ENCODE measurements at places on chromosomes 2 and 18. TPM values are rescaled to one million over a fixed set of nuclear protein-coding genes. Genes with fewer than 3 reads are reported as not detected.

- DNase-seq, result no peak
Measured at GRCh38 chr2:230129343-230129742, 60.6 kb upstream of the SLC16A14 start.

DNA sequence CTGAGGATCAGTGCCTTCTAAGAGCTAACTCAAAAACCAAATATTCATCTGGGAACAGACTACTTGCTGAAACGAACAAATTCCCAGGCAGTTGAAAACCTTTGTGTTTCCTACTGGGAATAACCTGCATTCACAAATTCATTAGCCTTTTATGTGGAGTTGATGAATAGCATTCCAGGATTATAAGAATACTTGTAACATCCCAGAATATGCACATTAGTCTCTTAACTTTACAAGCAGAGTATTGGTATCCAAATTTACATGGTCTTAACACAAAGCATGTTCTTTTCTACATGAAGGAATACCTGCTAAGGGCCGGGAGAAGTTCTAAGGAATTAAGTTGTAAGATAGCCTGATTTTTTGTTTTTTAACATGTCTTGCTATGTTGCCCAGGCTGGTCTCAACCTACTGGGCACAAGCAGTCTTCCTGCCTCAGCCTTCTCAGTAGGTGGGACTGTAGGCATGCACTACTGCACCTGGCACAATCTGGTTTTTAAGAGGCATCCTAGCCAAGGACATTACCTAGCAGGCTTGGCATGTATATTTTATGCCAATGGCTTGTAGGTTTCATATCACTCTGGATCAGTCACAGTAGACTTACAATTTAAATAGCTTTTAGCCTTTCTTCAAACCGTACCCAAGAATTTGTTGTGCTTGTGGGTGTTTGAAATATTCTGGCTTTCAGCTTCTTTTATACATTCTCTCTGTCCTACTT, 50.7 kb downstream of the MGAT5 start:
- no peak for DNase-seq

- DNase-seq, result no peak
Measured at GRCh38 chr2:164485541-164485940, 135.7 kb downstream of the GRB14 start.

- DNase-seq, result no peak
Measured at GRCh38 chr2:172834881-172835280, 99.2 kb downstream of the RAPGEF4 start.

- no peak for DNase-seq
Measured at GRCh38 chr2:150589681-150590080, 102.2 kb upstream of the RND3 start.

The ARHGAP25 gene
- total RNA-seq, result 37.7 TPM

The UGP2 gene
- 97.2 TPM for total RNA-seq

The MATN3 gene
- total RNA-seq, result not detected

The ALLC gene
- not detected for total RNA-seq

Measured in activated naive CD4-positive, alpha-beta T cell treated with anti-CD3 and anti-CD28 coated beads, Interleukin-2, amount 50 U/mL, for 72 hours (primary cell).